ENCODE measurements at places on chromosomes 1 and 21.
A peak's percentile ranks its signal among the peaks of the same experiment; 100 is the strongest.

DNA sequence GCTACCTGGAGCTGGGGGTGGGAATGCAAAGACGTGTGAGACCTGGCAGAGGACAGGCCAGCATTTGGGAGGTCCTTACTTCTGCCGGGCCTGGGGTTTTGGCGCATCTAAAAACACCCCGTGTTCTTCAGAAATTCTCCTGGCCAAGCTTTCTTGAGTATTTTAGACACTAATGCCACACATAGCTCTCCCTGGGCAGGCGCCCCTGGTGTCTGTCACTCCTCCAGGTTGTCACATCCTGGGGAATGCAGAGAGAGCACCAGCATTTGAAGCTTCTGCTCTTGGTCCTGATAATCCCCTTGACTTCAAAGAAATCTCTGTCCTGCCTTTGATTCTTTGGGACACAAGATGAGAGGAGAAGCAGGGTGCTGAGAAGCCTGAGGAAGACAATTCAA lies 6.0 kb downstream of the CAPN9 start:
- no peak for DNase-seq

DNA sequence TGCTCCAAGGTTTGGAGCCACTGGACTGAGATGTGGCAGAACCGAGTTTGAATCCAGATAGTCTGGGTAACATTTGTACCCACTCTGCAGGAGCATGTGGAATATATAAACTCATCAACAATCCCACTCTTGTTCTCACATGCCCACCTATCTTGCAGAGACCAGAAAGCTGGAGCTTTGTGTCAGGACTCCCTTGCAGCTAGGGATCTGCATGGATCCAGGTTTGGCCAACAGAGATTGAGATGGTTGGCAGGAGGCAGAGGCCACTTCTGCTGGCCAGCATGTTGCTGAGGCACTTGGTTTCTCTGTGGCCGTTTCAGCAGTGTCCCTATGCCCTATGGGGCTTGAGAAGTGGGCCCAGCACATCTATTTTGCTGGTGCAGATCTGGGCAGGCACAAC lies 208.3 kb downstream of the KAZN start:
- DNase-seq: no peak

- no peak for DNase-seq
Observed at GRCh38 chr21:36129219-36129618, 5.7 kb upstream of the CBR3 start.

GRCh38 chr1:95249916-95250315 lies 15.9 kb downstream of the RWDD3 start:
- DNase-seq: no peak

- DNase-seq: no peak
Observed at GRCh38 chr1:201282931-201283829, at the start of gene PKP1. Gene PKP1 (plus strand): TSS chr1:201283506. CDS start chr1:201283703, 197 bp downstream.

DNA sequence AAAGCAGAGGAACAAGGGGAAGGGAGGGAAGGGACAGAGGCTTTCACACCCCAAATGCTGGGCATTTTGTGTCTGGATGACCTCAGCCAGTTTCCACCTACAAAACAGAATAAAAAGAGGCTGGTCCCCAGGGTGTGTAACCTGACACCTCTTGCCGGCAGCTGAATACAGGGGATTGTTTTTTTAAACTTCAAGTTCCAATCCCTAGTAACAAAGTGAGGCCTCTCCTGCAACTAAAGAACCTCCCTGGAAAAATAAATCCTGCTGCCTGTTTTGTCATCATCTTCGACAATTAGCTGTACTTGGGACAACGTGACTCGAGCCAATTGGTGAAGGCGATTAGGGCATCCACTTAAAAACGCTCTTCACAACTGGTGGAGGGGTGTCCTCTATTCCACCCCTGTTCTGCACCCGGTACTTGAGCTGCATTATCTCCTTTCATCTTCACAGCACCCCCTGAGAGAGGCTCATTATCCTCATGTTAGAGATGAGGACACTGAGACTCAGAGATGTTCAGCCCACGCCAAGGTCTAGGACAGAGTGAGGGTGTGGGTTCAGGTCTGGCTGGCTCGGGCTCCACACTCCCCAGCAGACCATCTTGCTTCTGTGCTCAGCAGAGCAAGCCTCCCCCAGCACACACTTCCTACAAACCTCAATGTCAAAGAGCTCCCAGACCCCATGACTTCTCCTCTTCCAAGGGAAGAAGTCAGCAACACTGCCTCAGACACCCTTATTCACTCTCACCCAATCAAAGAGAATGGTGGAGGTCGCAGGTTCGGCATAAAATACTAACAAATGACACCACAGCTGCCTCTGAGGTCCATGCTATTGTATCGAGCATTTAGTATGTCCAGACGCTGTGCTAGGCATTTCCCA lies 15.2 kb downstream of the ITPKB start:
- peak; percentile 8 for DNase-seq

DNA sequence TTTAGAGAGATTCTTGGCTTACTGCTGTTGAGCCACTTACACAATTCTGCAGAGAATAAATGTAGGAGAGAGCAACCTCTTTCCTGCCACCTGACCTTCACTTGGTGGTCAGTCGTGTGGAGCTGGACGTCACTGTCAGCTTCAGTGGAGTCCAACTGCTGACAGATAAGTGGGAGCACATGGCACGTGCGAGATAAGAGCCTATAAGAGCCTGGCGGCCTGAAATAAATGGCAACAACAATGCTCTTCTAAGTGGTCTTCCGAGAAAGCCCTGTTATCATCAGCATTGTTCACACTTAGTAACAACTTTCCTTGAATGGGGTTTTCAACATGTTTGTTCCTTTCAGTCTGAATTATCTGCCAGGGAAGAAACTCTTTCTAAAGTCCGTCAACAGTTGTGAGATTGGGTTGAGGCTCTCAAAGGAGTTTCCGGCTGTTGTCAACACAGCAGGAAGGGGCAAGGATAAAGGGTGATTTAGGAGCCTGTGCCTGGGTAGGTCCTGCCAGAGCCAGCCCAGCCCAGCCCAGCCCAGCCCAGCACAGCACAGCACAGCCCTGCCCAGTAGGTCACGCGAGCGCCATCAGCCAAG lies 57.2 kb upstream of the RUNX1 start:
- no peak for DNase-seq

DNA sequence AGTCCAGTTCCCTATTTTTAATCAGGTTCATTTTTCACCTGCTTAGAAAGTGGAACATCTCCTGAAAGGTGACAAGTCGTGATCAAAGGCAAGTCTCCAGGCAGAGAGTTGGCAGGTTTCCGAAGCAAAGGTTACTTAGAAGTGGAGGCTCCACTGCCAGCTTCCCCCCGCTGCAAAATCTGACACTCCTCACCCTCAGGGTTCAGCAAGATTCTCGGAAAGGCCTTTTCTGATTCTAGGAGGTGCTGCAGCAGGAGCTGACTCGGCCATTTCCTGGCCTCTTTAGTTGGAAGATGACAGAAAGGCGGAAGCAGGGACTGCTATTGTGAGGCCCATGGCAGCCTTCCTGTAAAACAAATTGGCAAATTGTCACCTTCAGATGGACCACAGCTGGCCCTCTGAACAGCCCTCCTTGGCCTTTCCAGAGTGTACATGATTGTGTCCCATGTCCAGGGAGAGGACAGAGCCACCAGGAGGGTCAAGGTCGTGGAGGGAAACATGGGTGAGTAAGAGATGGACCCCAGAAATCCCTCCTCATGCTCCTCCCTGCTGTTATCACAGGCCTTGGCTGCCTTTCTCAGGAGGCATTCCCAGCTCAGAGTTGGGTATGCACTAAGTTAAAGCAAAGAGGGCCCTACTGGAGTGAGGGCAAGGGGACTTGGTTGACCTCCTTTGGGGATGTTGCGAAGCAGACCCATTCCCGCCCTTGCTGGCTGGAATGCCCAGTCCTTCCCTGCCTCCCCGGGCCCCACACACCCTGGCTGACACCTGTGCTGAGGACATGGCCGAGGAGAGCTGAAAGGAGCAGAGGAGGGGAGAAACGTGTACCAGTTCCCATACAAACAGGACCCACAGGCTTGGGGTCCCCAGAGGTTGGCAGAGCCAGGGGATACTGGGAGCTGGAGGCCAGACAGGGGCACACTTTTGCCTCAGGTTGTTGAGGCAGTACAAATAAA lies 115.5 kb upstream of the IRF2BP2 start:
- DNase-seq: no peak

DNA sequence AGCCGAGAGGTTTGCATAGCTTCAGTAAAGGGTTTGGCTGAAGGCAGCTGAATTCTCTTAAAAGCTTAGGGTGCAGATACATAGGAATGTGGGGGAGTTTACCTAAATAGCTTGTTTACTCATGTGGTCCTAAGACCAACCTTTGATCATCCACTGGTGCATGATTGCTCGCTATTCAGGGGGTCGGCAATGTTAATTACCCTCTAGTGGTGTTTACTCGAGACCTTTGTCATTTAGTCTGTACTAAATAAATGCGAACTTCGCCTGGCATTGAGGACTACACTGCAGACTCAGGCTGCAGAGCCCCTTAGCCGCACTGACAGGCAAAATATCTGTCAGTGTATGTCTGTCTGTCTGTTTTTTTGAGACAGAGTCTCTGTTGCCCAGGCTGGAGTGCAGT lies 31.8 kb downstream of the TMEM63A start:
- DNase-seq: no peak

DNA sequence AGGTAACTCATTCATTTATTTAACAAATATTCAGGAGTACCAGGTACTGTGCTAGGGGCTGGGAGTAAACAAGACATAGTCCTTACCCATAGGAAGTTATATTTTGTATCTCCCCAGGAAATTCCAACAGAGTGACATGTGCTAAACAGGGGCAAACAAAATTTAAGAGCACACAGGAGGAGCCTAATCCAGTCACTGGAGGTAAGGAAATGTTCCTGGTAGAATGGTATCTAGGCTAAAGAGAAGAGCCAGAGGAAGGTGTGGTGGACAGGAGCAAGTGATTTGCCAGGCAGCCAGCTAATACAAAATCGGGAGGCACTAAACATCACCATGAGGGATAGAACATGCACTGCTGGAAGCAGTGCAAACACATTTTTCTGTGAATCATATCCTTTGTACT lies 10.4 kb downstream of the TEX38 start:
- no peak for DNase-seq

DNA sequence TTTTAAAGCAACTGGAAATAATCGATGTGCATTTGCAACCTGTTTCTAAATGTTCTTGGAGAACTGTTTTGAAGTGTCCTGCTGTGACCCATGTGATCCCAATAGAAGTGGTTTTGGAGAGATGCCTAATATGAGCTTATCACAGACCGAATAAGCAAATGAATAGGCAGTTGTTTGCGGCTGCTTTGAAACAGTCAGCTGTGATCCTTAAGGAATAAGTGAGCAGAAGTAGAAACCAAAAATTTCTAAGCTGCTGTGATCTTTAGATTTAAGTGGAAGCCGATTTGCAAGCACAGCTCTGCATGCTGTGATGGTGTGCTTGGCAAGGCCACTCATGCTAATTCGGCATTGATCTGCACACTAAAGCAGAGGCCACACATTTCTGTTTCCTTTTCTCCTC lies 329.5 kb upstream of the DUSP10 start:
- DNase-seq: no peak

- peak; percentile 40 for DNase-seq
Observed at GRCh38 chr1:234975122-234975940, 153.3 kb downstream of the TOMM20 start.

DNA sequence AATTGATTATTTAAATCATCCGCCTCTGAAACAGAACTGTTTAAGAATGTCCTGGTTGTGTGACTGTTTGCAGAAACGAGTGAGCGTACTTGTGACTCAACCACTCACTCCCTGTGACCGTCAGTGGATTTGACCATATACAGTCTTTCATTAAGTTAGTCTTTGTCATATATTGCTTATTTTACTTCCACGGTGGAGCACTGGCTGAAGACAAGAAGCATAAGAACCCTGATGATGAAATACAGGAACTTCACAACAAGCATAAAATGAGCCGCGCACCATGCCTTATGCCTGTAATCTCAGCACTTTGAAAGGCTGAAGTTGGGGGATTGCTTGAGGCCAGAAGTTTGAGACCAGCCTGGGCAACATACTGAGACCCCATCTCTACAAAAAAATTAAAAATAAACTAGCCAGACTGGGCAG lies 194.0 kb downstream of the TOMM20 start:
- no peak for DNase-seq

DNA sequence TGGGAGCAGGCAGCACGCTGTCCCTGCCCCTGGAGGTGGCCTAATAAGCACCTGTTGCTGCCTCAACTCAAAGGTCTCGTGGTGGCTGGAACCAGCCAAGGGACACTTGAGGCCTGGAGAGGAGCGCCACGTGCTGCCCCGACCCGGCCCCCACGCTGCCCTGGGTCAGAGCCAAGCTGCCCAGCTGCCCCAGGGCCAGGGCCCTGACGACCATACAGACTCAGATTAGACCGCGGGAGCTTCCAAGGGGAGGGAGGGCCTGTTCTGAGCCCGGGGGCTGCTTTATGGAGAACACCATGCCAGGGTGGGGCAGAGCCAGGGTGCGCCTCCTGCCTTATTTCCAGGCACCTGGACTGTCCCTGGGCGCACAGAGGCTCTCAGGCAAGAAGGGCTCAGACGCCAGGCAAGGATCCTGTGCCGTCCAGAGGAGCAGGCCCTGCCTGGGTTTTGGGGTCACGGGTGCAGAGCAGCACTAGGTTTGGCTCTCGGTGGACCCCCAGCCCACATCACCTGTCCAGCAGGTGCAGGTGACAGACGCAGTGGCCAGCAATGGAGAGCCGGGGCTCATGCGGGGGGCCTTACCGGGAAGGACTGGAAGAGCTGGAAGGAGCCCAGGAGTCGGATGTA lies 18.6 kb downstream of the KRTAP10-1 start:
- DNase-seq: no peak

GRCh38 chr1:25349606-25350005 lies 11.5 kb downstream of the TMEM50A start:
- DNase-seq: no peak

- no peak for DNase-seq
Observed at GRCh38 chr1:156492591-156493080, 7.9 kb downstream of the MEF2D start.

DNA sequence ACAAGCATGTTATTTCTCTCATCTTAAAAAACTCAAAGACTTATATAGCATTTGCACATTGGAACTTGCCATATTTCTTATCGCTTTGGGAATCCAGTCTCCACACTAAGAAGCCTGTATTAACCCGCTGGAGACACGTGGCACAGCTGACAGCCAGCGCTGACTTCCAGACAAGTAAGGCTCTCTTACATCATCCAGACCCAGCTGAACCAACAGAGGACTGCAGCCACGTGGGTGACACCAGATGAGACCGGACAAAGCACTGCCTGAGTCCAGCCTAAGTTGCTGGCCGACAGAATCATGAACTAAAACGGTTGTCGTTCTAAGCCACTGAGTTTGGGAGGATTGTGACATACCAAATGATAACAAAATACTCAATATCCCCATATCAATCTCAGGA lies 6.3 kb upstream of the CD247 start:
- DNase-seq: no peak
